ENCODE measurements at places on chromosomes 5 and 9. TPM values are rescaled to one million over a fixed set of nuclear protein-coding genes. Genes with fewer than 3 reads are reported as not detected.

DNA sequence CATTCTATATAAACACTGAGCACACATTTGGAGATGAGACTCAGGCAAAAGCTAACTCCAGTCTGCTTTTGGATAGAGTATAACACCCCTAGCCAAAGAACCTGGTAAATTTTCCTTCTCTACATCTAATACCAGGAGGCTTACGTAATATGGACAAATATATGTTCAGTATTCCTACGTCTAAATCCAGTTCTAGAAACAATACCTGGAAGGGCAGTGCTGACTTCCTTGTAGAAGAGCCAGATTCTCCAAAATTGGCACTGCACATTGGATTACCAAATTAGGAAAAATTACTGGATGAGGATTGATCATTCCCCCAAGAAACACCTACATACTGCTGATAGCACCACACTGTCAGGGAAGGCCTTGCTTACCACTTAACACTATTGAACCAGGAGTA lies 247.4 kb downstream of the SAXO1 start:
- no peak for DNase-seq

The SKIC3 gene
- total RNA-seq: 75.0 TPM

GRCh38 chr9:104107799-104108198 lies 13.7 kb downstream of the SMC2 start:
- no peak for DNase-seq

GRCh38 chr9:100880284-100880683 lies 148.2 kb upstream of the PLPPR1 start:
- DNase-seq: no peak

The MYORG gene
- 0.60 TPM for total RNA-seq

DNA sequence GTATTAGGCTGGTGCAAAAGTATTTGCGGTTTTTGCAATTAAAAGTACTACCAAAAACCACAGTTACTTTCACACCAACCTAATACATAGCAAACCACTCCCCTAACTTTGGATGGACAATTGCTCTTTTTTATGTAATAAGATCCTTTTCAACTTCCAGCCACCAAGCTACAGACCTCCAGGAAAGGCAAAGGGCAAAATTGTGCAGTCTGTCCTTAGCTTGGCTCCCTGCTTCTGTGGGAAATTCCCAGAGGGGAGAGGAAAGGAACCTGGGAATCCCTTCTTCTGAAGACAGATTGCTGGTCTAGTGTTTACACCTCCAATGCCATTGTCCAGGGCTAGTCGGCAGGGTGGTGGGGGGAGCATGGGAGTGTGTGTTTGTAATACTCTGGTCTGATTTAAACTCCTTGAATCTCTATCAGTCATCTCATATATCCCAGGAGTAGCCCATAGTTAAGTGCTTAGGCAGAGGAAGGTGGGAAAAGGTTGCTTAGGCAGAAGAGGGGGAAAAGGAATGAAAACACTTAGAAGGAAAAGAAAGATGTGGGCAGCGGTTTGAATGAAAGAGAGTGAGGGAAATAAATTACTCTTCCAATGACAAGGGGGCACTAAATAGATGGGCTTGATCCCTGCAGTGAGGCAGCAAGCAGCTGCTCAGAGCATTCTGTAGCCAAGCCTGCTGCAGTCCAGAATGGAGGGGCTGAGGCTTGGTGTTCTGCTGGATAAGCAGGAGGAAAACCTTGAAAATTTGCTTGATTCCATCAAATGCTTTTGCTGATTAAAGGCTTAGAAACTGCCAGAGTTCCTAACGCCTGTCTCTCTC lies 86.9 kb upstream of the MAP1B start:
- DNase-seq: no peak

The GFM2 gene
- total RNA-seq: 17.8 TPM

The MCTP1 gene
- total RNA-seq: not detected

The MYOZ3 gene
- not detected for total RNA-seq

The C5orf58 gene
- total RNA-seq: not detected

DNA sequence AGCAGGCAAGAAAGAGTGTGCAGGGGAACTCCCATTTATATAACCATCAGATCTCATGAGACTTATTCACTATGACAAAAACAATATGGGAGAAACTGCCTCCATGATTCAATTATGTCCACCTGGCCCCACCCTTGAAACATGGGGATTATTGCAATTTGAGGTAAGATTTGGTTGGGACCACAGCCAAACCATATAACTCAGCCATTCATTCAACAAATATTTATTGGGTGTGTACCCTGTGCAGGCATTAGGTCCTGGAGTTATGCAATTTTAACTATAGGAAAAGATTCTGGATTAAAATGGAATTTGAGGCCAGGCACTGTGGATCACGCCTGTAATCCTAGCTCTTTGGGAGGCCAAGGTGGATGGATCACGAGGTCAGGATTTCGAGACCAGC lies 124.2 kb upstream of the GAS1 start:
- no peak for DNase-seq

The LRRC70 gene
- total RNA-seq: 5.7 TPM

- no peak for DNase-seq
These were observed 10.4 kb upstream of the SPINK4 start for GRCh38 chr9:33229359-33230114.

- no peak for DNase-seq
These were observed 27.7 kb downstream of the PRDM6 start for GRCh38 chr5:123116757-123117156.

The PRDM12 gene
- total RNA-seq: not detected

- DNase-seq: no peak
These were observed 273.2 kb downstream of the SYK start for GRCh38 chr9:91074866-91075265.

DNA sequence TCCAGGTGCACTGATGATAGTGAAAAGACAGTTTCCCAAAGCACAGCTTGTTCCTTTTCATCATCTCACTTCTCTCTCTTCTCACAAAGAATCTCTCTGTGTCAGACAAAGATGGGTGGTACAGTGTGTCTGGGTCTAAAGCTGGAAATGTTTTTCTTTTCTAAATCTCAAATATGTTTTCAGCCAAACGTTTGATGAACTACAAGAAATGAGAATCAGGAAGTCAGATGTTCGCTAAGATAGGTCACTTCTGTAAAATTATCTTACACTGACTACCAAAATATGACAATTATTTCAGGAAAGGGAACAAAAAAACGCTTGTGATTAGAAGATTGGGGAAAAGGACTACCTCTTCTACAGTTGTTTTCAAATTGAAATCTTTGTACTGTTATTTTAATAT lies 708.8 kb downstream of the PTPRD start:
- DNase-seq: no peak

- DNase-seq: no peak
These were observed 1.1 kb upstream of the NDST1 start for GRCh38 chr5:150506571-150507473.

DNA sequence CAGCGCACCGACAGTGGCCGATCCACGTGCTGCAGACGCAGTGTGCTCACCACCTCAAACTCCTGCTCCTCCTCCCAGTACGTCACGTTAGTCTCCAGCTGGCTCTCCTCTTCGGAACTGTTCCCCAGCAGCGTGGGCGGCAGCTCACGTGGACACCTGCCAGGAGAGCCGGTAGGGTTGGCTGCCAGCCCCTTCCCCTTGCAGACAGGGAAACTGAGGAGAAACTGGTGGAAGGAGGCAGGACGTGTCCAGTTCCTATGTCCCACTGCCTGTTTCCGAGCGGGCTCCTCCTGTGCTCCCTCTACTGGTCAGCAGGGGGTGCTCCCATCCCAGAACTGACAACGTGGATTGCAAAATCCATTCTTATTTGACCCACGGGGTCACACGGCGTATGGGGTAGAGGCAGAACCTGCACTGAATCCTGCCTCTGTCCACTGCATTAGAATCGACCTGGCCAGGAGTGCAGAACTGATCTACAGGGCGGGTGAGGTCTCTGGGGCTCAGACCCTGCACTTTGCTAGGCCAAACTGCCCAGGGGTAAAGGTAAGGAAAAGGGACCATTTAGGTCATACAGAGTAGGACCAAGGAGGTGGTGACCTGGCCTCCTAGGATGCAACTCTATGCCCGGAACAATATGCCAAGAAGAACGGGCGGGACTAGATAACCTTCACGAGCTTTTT lies 25.7 kb downstream of the PDGFRB start:
- peak; percentile 15 for DNase-seq

GRCh38 chr9:128341435-128341849 lies 1.1 kb downstream of the SLC27A4 start:
- peak; percentile 60 for DNase-seq

The CCL27 gene
- not detected for total RNA-seq

DNA sequence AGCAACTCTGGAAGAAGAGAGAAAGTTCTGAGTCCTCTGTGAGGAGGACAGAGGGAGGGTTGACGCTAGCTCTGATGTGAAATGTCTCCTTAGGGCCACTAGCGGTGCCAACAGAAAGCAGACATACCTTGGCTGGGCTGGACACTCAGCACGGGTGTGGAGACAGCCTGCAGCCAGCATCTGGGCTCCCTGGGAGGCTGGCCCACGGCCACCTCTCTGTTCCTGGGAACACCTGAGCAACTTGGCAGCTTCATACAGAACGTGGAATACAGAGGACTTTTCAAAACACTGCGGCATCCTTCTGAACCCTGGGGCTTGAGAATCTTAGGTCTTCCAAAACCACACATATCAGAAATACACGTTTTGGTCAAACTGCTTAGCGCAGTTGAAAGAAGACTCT lies 269.1 kb downstream of the FSTL4 start:
- no peak for DNase-seq

The DMGDH gene
- total RNA-seq: 0.78 TPM

- no peak for DNase-seq
These were observed 359.5 kb downstream of the CETN3 start for GRCh38 chr5:90050103-90050502.

The ABO gene
- total RNA-seq: not detected

GRCh38 chr9:134897584-134898170 lies 17.1 kb downstream of the FCN2 start:
- DNase-seq: no peak

GRCh38 chr9:114281473-114282103 lies 41.3 kb upstream of the ORM1 start:
- no peak for DNase-seq

The CYSRT1 gene
- total RNA-seq: not detected

DNA sequence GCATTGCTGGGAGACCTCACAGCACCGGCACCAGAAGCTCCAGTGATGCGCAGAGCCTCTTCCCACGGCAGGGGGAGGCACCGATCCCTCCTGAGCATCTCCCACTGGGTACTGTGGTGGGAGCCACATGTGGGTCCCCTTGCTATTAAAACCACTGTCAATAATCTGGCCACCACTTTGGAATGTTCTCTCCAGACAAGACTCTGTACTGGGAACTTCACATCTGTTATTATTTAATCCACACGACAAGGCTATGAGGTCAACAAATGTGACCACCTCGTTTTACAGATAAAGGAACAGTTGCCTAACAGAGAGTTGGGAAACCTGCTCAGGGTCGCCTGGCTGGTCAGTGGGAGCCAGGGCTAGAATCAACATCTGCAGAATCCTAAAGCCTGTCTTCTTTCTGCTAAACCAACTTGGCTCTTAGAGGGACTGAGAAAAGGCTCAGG lies 72.7 kb downstream of the EPB41L4B start:
- no peak for DNase-seq

DNA sequence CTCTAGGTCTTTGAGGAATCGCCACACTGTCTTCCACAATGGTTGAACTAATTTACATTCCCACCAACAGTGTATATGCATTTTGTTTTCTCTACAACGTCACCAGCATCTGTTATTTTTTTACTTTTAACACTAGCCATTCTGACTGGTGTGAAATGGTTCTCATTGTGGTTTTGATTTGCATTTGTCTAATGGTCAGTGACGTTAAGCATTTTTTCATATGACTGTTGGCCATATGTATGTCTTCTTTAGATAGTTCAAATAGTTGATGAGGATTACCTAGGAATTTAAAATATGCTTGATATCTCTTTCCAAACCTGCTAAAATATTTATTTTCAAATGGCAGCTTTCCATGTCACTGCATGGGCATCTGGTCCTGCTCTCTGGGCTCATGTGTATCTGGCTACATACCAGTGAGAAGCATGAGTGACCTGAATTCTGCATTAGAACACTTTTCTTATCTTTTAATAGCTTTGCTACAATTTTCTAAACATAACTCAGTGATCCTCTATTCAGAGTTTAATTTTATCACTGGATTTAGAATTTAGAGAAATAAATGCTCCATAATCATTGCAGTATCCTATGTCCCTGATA lies 95.8 kb upstream of the ADAMTS16 start:
- no peak for DNase-seq

GRCh38 chr9:97413462-97413861 lies 1.6 kb downstream of the TDRD7 start:
- DNase-seq: no peak

The SCGB3A2 gene
- not detected for total RNA-seq

- no peak for DNase-seq
These were observed 74.1 kb upstream of the SH3PXD2B start for GRCh38 chr5:172528440-172528839.

The OR1J4 gene
- total RNA-seq: not detected

- no peak for DNase-seq
These were observed 139.9 kb downstream of the RFX3 start for GRCh38 chr9:3385871-3386270.

DNA sequence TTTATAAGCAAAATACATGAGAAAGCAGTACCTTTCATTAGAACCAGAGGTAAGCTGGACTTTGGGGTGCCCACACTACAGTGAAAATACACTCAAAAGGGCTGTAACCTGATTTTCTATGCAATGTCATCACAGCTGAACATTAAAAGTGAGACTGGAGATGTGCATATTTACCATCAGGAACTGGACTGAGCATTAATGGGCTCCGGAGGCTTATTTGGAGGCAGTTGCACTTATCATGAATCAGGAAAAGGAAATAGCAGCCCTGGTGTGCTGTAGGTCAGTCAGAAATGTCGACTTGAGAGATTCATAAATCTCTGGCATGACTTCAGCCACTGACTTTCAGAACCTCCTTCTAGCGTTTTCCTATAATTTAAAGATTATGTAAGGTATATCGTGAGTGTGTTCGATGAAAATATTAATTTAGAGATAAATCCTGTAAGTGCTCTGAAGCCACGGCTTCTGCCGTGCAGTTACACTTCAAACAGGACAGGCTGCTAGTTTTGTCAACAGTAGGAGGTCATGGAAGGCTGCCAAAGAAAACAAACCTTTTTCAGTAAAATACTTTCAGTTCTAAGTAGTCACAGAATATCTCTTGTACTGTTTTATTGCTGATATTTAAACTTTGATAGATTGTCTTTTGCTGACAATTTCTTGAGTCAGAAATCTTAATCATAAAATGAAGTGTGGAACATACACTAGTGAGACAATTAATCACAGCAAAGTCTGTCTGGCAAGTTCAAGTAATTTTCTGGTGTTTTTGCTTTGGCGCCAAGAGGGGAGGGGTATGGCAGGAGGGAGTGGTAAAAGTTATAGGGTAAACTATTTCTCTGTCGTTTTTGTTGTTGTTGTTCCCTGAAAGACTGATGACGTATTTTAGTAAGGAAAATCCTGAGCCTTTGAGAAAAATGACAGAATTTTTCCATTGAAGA lies 939.7 kb downstream of the NR2F1-AS1 start:
- DNase-seq: no peak

- no peak for DNase-seq
These were observed 320.4 kb upstream of the EFNA5 start for GRCh38 chr5:107990881-107991810.
